ENCODE measurements at places on chromosomes 2 and 18.
A peak's percentile ranks its signal among the peaks of the same experiment; 100 is the strongest.

- no peak for DNase-seq
Observed at GRCh38 chr2:128495996-128496547, 177.4 kb upstream of the HS6ST1 start.

- DNase-seq: no peak
Observed at GRCh38 chr2:201176081-201176481, 6.9 kb upstream of the CASP10 start.

GRCh38 chr2:239046822-239047221, 198.9 kb downstream of the TWIST2 start:
- DNase-seq: no peak

DNA sequence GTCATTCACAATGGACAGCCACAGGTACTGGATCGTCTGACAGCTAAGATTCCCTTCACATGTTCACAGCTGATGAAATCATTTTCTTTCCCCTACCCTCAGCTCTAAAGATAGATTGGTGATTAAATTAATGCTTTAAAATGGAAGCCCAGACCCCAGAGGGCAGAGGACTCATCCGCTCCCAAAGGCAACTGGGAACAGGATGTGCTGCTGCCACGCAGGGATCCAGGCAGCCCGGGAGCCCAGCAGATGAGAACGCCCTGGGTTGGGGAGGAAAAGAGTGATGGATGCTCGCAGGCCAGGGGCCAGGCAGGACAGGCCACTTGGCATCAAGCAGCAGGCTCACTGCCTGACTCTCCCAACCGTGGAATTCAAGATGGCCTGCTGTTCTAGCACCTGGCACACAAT, 41.3 kb downstream of the HDHD2 start:
- no peak for DNase-seq

- DNase-seq: no peak
Observed at GRCh38 chr2:39451954-39452353, 14.9 kb upstream of the MAP4K3 start.

DNA sequence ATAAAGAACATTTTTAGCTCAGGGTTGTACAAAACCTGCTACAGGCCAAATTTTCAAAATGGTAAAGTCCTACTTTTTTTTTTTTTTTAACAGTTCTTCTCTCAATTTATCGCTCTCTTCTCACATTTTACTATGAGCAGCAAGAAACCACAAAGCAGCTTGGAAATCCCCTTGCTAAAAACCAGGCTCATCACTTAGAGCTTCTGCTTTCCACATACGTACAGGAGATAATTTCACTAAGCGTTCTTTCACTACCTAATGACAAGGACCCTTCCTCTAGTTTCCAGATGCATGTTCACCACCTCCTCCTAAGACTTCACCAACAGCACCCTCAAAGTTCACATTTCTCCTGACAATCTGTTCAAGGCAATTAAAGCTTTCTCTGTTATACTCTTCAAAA, 294.9 kb upstream of the CYRIA start:
- peak; percentile 6 for DNase-seq

- no peak for DNase-seq
Observed at GRCh38 chr2:916935-917334, 33.7 kb upstream of the SNTG2 start.

- DNase-seq: no peak
Observed at GRCh38 chr2:228599781-228600180, 418.3 kb upstream of the SPHKAP start.

GRCh38 chr18:43649649-43650357, 372.5 kb upstream of the SYT4 start:
- DNase-seq: no peak

DNA sequence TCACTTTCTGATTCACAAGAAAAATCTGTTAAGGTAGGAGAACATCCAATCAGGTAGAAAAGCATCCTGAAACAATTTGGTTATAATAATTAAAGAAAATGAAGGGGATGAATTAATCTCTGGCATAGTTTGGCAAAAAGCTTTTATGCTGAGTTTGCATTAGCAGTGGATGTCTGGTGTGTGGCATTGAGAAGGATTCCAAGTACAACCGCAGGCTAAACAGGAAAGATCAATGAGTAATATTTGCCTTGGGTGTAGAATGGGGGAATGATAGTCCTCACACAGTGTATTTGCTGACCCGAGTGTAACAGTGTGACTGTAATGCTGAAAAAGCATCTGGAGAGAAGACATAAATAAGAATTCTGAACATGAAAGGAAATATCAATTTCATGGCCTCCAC, 68.3 kb upstream of the SESTD1 start:
- no peak for DNase-seq

DNA sequence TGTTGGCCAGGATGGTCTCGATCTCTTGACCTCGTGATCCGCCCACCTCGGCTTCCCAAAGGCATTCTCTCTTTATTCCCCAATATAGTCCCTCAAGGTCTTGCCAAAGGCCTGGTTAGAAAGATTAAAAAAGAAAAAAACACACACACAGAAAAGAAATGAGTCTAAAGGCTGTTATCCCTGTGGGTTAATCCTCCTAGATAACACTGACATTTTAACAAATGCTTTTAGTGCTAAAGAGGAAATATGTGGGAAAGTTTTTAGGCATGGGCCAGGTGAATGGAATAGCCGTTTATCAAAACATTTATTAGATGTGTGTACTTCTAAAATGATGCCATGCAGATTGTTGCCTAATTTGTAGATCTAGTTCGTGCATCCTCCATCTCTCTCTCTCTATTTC, 261.6 kb upstream of the FN1 start:
- DNase-seq: no peak

DNA sequence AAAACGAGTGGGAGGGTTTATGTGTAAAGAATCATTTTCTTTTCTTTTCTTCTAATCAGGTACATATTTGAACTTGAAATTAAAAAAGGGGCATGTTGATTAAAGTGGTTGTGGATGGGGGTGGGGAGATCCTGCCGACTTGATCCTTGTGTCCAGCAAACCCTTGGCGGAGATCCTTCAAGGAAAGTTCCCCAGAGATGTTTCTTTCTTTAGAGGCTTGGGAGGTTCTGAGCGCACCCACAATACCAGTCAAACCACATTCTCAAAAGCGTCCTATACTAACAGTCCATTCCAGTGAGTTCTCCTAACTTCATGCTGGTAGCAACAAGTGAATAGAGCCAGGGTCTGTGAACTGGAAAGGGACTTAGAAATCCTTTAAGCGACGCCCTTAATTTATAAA, 49.2 kb downstream of the MYCN start:
- no peak for DNase-seq

- no peak for DNase-seq
Observed at GRCh38 chr2:217976301-217976700, 26.5 kb downstream of the TNS1 start.

DNA sequence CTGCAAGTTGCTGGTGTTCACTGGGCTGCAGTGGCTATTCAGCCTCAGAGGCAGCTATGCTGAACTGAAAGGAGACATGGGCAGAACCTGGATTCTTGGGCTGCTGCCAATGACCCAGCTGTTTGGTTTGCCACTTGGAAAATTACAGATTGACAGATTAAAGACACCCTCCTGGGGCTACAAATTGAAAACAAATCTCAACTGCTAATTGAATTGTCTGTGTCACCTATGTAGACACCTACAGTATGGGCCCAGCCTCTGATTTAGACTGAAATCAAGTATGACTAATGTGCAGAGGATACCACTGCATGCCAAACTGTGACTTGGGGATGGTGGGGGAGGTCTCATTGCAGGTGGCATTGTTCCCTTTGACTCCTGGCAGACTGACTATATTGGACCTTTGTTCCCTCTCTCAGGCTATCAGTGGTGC, 42.8 kb downstream of the ITSN2 start:
- DNase-seq: no peak

- DNase-seq: no peak
Observed at GRCh38 chr2:122233372-122233771, 477.9 kb downstream of the TSN start.

GRCh38 chr2:111660811-111661210, 223.2 kb downstream of the ANAPC1 start:
- no peak for DNase-seq

GRCh38 chr18:33495278-33495677, 54.8 kb upstream of the CCDC178 start:
- DNase-seq: no peak

GRCh38 chr2:18913512-18913911, 324.1 kb upstream of the NT5C1B start:
- no peak for DNase-seq

GRCh38 chr2:240107477-240107796, 28.7 kb downstream of the COPS9 start:
- no peak for DNase-seq

DNA sequence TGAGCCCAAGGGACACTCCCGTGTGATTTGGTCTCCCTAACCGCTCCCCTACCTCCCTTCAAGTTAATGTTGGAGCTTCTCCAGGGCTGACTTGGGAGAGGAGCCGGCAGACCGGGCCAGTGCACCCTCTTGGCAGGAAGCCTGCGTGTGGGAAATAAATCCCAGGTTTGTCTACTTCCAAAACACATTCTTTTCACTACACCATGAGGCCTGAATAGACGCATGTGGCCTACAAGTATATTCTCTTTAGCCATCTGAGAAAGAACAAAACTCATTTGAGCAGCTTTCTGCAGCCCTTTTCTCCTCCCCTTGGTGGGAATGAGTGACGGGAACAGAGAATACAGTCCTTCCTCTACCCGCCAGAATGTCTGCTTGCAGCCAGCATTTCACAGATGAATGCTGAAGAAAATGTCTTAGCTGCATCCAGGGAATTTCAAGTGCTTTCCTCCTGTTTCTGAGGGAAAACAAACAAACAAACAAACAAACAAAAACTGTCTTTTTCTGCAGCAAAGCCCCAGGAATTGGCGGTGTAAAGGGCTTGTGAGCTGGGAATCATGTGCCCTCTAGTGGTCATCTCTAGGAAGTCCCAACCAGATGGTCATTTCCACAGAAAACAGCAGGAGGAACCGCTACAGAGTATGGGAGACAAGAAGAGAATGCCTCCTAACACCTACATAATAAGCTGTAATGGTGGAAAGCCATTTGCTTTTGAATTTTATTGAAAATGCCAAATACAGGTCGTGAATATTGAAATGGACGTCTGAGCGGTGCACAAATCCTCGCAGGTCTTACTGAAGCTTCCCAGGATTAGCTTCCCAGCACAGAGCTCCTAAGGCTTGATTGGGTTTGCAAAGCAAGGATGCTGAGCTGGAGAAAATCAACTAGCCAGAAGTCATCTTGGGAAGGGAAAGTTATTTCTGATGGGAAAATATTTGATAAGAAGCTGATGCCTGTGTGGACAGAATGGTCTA, 41.2 kb upstream of the DAPL1 start:
- DNase-seq: peak; percentile 65

DNA sequence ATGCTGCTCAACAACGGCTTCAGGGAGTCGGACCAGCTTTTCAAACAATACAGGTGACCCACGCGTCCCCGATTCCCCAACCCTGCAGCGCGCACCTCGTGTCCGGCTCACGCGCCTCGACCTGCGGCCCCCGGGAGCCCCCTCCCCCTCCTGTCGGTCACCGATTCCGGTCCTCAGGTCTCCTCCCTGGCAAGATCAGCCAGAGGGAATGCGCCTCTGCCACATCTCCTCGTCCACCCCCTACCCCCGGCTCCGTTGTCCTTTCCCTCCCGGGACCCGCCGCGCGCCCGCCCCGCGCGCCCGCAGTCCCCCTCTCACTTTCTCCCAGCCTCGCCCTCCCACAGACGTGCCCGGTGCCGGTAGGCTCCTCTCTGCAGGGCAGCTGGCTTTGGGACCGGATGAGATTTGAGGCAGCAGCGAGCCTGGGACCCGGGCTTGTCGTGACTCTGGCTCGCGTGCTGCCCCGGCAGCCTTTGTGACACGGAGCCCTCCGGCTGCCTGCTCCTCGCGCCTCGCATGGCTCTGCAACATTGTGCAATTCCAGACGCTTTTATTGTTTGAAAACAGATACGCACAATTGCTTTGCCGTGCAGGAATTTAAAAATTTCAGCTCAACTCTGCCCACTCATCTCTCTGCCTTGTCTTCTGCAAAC, 558 bp downstream of the TTC39C start:
- DNase-seq: peak; percentile 47

DNA sequence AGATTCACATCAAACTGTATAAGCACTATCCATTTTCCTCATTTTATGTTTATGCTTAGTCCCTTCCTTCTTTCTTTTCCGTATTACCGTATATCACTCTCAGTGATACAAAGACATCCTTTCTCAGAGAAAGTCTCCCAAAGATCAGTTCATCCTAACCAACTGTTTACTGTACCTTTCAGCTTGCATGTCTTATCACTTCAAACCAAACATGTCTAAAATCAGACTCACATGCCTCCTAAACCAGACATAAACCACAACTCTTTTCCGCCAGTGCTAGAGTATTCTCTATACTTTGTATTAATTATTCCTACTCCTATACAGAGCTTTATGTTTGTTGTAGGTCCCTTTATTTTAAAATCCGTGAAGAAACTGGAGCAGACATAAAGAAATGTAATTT, 41.5 kb downstream of the KCMF1 start:
- no peak for DNase-seq

DNA sequence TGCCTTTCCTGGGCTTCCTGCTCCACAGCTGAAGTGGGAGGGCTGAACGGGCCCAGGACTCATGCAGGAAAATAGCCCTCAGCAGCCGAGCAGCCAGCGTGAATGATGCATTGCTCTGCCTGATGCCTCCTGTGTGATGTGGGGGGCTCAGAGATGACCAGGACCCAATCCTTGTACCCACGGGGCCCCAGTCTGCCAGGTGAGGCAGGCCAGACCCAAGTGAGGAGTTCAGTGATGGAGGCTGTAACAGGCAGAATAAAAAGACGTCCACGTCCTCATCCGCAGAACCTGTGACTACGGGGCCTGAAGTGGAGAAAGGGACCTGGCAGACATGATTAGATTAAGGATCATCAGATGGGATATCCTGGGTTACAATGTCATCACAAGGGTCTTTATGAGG, 194.9 kb upstream of the HDAC4 start:
- no peak for DNase-seq

- DNase-seq: no peak
Observed at GRCh38 chr2:170493426-170494097, 221.6 kb upstream of the SP5 start.

DNA sequence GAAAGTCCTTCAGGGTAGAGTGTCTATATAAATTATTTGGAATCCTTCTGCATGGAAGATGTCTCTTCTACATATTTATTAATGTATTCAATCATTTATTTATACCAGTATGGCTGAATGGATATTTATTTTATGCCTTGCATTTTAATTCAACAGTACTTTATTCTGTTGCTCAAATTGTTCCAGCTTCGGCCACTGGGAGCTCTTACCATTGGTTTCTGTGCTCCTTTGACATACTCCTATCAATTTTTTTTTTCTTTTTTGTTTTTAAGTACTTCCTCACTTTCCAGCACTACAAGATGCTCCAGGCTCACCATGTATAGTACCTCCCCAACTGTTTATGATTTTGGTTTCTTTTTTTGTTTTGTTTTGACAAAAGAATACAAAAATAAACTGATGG, 39.4 kb upstream of the WIPF1 start:
- no peak for DNase-seq

GRCh38 chr2:106537047-106537446, 49.9 kb downstream of the CD8B2 start:
- no peak for DNase-seq

GRCh38 chr2:64400105-64400728, 53.7 kb upstream of the LGALSL start:
- DNase-seq: no peak

- DNase-seq: no peak
Observed at GRCh38 chr2:211408483-211408891, 852.1 kb downstream of the CPS1 start.
